ENCODE measurements at places on chromosomes 6 and 20. TPM values are rescaled to one million over a fixed set of nuclear protein-coding genes. Genes with fewer than 3 reads are reported as not detected.

The CCN6 gene
- total RNA-seq, result not detected

The MROH8 gene
- 4.0 TPM for total RNA-seq

The CLIC5 gene
- total RNA-seq, result 5.0 TPM

DNA sequence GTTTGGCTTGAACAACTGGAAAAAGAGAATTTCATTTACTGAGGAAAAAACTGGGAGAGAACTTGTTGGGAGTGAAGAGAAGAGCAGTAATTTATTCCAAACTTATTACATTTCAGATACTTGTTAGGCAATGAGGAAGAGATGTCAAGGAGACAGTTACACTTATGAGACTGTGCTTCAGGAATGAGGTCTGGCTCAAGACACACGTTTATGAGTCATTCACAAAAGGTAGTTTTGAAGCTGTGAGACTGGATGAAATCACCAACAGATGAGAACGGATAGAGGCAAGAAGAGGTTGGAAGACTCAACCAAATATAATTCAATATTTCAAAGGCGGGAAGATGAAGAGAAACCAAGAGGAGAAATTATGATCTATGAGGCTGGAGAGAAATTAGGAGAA lies 70.6 kb upstream of the DEFB112 start:
- DNase-seq, result no peak

DNA sequence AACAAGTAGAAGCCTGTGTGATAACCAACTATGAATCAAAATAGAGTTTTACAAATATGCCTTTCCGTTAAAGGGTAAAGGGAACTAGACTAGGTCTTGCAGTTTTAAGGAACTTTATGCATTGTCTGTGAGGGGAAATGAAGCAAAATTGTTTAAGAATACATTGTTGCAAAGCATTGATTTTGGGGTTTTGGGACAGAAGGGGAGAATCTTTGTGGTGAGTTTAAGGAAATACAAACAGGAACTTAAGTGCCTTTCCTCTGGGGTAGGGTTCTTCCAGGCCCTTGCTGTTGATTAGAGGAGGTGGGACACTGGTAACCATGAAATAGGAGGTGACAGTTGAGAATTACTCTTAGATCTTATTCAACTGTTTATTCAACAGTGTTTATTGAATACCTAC lies 4.7 kb downstream of the MAPK14 start:
- no peak for DNase-seq

DNA sequence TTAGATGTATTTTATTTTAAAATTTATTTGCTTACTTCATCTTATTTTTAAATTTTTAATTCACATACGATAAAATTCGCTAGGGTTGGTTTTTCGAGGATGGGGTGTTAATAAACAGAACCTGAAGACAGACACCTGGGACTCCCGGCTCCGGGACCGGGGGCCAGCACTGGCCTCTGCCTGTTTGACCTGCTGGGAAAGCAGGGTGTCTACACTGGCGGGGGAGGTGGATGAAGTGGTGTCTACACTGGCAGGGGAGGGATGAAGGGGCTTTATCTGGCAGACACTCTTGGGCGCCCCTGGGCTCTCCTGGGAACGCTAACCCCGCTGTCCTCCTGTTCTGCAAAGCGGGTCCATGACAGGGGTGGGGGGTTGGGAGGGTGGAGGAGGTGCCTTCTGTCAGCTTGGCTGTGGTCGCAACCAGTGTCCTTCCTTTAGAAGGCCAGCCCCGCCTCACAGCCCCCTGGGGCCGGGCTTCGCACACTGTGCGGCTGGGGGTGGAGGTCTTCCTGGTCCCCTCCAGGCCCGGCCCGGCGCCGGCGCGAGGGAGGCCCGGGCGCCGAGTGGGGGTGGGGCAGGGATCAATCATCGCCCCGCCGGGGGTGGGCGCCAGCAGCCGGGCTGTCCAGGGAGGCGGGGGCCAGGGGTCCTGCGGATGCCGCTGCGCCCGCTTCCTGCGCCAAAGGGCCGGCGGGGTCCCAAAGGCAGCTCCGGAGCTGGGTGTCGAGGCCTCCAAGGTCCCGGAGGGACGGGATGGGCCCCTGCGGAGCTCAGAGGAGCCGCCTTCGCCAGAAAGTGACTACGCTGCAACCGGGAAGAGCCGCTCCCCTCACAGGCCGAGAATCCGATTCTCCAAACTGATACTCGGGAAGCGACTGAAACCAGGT lies 1.8 kb downstream of the GATA5 start:
- DNase-seq, result no peak

- DNase-seq, result no peak
Measured at GRCh38 chr6:170294298-170294730, 3.4 kb upstream of the DLL1 start.

Data from transverse colon (tissue), 4 donors.